ENCODE measurements at places on chromosomes 3 and 15. TPM values are rescaled to one million over a fixed set of nuclear protein-coding genes. Genes with fewer than 3 reads are reported as not detected.

DNA sequence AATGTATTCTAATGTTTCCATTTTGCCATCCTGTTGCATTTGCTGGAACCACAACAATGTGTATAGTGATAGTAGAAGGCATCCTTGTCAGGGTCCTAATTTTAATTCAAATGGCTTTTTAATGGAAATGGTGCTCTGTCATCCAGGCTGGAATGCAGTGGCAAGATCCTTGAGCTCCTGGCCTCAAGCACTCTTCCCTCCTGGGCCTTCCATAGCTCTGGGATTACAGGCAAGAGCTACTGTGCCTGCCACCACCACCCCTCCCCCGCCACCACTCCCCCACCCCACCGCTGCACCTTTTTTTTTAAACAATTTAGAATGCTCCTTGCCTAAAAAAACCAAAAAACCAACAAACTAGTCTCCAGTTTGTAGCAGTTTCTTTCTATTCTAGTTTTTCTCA, 15.2 kb upstream of the IQCF6 start:
- no peak for DNase-seq

DNA sequence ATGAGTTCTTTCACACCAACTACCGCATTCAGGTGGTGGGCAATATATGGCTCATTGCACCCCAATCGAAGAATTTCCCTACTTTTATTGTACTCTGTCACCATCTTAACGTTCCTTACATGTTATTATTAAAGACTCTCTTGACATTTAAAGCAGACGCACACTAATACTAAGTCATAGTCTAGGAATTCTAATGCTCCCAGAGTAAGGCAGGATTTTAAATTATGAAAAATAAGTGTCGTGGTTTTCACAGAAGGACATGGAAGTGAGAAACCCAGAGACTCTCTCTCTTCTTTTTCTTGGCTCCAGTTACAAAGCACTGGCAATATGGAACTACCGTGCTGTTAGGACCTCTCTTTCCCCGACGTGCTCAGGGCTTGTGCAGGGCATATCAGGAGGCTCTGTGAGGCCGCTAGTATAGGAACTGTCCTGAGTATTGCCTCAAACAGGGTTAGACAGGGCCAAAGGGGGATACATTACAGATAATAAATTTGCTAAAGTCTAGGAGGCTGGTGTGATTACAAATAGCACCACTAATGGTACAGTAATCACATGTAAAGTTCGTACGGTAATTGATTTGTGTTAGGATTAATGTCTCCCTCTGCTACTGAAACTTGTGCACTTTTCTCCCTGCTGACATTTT, 590.8 kb downstream of the FOXP1 start:
- DNase-seq = peak; percentile 60

GRCh38 chr3:99866261-99866761, 48.6 kb downstream of the CMSS1 start:
- DNase-seq = peak; percentile 69

DNA sequence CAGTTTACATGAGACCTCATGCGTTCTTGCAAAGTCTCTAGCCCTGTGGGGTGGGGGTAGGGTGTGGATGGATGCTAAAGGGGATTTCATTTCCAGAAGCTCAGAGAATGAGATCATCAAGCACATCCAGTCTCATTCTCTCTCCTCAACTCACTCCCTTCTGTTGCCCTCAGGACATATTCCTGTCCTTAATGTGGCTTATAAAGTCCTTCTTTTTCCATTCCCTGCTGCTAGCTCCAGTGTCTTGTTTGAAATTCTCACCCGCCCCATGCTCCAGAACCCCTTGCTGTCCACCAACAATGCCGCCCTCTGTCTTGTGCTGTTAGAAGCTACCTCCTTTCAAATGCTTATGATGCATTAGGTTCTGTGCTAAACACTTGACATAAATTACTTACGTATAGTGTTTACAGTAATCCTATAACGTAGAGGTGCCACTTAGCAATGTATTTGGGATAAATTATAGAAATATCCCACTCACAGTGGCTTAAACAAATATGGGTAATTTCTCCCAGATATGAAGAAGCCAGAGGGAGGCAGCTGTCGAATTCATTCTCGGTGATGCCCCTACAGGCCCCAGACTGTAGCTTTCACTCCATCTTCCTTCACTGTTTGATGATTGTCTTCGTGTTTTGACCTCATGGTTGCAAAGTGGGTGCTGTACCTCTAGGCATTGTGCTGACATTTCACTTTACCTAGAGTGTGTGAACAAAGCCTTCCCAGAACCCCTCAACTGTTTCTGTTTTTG, 273.1 kb upstream of the TBL1XR1 start:
- DNase-seq = peak; percentile 51

RTF1 gene
- polyA plus RNA-seq = 21.7 TPM

ILDR1 gene
- not detected for polyA plus RNA-seq
